PC-9 (cell line): ENCODE measurements at places on chromosomes 11 and 22.

DNA sequence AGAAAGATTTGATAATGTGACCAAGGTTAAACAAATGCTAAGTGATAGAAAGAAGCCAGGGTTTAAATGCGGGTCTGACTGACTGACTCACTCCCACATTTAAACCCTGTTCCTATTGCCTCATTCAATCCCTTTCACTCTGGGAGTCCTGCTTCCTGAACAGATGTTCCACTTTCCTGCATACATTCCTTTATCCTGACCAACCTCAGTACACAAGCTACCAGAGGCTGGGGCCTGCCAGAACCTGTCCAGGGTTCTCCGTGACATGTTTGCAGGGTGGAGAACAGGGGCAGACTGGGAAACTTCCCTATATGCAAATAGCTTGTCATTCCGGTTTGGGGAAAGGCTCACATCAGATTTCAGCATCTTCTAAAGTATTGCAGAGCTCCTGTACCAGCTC lies 3.0 kb upstream of the ANKK1 start:
- peak; percentile 81 for DNase-seq

- DNase-seq: no peak
These were observed 6.3 kb upstream of the GAL start for GRCh38 chr11:68678031-68678441.

DNA sequence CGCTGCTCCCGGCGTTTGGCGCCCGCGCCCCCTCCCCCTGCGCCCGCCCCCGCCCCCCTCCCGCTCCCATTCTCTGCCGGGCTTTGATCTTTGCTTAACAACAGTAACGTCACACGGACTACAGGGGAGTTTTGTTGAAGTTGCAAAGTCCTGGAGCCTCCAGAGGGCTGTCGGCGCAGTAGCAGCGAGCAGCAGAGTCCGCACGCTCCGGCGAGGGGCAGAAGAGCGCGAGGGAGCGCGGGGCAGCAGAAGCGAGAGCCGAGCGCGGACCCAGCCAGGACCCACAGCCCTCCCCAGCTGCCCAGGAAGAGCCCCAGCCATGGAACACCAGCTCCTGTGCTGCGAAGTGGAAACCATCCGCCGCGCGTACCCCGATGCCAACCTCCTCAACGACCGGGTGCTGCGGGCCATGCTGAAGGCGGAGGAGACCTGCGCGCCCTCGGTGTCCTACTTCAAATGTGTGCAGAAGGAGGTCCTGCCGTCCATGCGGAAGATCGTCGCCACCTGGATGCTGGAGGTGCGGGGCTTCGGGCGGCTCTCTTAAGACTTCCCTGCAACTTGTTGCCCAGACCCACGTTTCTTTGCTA lies at the start of gene CCND1:
Gene CCND1, plus strand, starts transcription at position 162 of the 587 bp plus-strand sequence. Its CDS starts 158 bp downstream, at position 320.
- DNase-seq: peak; percentile 83

GRCh38 chr11:89495951-89496350 lies 4.8 kb upstream of the NOX4 start:
- no peak for DNase-seq

GRCh38 chr11:117789241-117789640 lies 7.8 kb downstream of the DSCAML1 start:
- DNase-seq: no peak

DNA sequence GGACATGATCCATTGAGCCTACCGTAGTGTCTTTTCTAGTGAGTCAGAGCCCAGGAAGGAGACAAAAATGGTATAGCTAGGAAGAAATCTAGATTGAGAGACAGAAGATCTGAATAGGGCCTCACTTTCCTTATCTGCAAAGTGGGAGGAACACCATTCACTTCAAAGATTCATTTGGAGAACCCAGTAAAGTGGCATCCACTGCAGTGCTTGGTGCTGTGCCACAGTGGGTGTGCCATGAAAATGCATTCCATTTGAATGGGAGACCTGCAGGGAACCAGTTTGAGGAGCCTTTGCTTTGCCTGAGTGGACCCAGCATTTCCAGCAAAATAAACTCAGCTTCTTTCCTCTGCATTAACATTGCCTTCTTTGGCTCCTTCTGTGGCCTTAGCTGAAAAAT lies 470.5 kb upstream of the CADM1 start:
- DNase-seq: no peak

DNA sequence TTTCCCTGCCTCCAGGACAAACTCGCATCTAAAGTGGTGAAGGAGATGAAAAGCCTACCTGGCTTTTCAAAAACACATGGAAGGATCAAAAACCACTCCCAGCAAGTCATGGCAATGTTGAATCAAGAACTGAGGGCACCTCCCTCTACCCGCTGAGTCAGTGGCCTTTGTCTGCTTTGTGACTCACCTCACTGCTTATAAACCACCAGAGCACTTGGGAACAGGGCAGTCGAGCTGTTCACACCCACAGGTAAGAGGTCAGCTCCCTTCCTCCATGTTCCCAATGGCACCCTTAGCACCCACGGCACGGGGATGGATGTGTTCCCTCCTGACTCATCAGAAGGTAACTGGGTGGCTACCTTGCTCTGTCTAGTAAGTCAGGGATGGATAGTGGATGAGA lies 21.7 kb downstream of the TENM4 start:
- peak; percentile 83 for DNase-seq

DNA sequence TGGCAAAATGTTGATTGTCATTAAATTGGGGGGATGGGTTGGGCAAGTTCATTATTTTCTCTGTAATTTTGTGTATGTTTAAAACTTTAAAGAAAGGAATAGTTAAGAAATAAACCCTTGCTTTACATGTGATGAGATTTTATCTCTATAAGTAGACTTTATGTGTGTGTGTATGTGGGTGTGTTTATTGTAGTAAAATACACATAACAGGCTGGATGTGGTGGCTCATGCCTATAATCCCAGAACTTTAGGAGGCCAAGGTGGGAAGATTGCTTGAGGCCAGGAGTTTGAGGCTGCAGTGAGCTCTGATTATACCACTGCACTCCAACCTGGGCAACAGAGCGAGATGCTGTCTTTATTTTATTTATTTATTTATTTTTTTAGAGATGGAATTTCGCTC lies 83.2 kb downstream of the KIAA1671 start:
- DNase-seq: no peak

- DNase-seq: no peak
These were observed 217.8 kb downstream of the KIRREL3 start for GRCh38 chr11:126782810-126783209.

DNA sequence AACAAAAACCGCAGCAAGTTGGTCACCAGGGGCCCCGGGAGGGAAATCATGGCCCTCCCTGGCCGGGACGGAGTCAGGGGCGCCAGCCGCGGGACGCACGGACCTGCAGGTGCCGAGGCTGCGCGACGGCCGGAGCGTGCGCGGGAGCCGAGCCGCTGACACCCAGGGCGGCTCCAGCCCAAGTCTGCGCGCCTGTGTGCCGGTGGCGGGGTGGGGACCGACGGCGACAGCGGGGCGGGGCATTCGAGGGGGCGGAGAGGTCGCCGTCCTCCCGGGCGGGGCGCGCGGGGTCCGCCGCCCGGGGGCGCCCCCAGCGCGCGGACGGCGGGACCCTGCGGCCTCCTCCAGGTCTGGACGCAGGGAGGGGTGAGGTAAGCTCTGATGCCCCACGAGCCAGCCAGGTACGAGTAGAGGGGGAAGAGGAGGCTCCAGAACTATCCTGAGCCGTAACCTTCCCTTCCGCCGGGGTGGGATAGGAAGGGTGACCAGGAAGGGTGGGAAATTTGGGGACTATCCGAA lies at the start of gene ESAM:
Gene ESAM, minus strand, starts transcription at position 186 of the 519 bp plus-strand sequence. Its CDS starts 136 bp downstream, at position 50.
- peak; percentile 50 for DNase-seq

GRCh38 chr11:34382532-34383276 lies 24.9 kb upstream of the ABTB2 start:
- no peak for DNase-seq

DNA sequence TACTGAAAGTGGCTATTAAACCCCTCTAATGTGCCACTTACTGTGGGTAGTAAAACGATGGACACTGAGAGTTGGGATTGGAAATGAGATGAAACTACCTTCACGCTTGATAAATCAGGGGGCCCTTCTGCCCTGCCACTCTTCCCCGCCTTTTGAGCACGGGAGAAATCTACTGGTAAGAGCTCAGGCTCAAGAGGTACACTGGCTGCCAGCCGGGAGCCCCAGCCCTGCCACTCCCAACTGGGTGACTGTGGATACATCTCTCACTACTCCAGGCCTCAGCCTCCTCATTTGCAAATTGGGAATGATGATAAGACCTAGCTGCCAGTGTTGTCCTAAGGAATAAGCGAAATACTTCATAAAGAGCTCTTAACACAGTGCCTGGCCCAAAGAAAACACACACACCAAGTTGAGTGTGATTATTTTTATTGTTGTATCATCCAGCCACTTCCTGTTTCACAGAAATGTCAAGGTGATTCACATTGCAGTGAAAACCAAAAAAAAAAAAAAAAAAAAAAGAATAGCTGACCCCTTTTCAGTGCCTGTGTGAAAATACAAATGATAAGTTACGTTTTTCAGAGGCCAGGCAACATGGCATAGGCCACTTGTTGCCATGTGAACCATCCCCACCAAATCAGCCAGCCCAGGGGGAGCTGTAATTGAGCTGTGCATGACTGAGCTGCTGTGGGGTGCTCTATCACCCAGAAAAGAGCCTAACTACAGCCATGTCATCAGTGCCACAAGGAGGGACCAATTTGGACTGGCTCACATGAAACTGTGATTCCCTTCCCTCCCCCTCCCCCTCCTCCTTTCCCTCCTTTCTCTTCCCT lies 4.4 kb upstream of the ZNRD2 start:
- DNase-seq: no peak

DNA sequence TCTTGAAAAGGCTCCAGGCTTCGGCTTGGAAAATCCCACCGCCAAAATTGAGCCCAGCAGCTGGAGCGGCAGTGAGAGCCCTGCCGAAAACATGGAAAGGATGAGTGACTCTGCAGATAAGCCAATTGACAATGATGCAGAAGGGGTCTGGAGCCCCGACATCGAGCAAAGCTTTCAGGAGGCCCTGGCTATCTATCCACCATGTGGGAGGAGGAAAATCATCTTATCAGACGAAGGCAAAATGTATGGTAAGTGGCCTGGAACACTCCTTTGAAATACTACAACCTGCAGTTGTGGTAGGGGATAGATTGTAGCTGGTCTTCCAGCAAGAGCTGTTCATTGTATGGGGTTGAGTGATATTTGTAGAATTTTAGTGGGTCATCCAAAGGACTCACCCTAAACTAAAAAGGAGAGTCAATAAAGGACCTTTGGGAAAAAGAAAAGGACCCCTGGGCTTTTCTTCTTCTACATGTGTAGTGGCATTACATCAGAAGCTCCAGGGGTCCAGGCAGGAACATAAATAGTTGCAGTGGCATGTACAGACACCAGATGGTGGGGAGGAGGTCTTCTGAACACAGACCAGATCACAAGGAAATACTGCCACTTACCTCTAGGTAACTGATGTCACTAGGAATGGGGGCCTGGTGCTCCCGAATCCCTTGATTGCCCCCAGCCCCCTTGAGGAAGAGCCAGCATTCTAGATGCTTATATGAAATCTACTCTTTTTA lies 90.1 kb downstream of the TEAD1 start:
- no peak for DNase-seq

- peak; percentile 34 for DNase-seq
These were observed 480 bp downstream of the PLEKHA7 start for GRCh38 chr11:17013548-17014320.

GRCh38 chr11:13831696-13832095 lies 130.8 kb upstream of the SPON1 start:
- DNase-seq: no peak

GRCh38 chr11:57567515-57568329 lies at the start of gene UBE2L6:
TSS of gene UBE2L6 (minus strand) at chr11:57567672. CDS start at chr11:57567611, 61 bp downstream.
- DNase-seq: no peak

DNA sequence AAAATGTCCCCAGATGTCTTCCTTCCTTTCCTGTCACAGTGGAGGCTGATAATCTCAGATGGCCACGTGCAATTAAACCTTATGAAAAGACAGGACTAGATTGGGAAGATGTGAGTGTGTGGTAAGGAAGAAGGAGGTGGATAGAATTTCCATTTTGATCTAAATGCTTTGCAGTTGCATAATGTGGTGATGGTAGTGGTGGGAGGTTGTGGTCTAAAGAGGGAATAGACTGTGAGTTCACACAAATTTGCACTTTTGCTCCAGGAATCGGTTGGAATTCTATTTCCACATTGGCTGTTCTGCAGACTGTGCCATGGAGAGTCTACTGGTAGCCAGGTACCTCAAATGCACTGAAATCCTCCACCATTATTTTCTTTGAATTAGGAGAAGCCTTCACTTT lies 93.3 kb downstream of the ZBTB16 start:
- no peak for DNase-seq

DNA sequence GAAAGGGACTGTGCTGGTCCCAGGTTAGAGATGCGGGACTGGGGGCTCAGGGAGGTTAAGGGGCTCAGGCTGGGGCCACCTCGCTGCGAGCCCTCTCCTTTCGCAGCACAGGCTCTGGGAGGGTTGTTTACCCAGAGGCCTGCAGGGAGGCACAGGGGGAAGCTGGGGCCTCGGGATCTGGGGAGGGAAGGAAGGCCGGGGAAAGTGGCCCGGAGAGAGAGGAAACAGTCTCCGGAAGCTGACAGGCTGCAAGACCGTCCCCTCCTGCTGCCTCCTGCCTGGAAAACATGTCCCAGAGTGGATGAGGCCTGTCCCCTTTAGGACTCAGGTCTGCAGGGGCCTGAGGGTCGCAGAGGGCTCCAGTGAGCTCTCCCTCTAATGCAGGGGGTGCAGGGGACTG lies 45.4 kb downstream of the MYO7A start:
- DNase-seq: no peak

GRCh38 chr11:103327721-103328120 lies 218.5 kb downstream of the DYNC2H1 start:
- no peak for DNase-seq

- DNase-seq: no peak
These were observed 169.1 kb downstream of the CADM1 start for GRCh38 chr11:115334932-115335788.

DNA sequence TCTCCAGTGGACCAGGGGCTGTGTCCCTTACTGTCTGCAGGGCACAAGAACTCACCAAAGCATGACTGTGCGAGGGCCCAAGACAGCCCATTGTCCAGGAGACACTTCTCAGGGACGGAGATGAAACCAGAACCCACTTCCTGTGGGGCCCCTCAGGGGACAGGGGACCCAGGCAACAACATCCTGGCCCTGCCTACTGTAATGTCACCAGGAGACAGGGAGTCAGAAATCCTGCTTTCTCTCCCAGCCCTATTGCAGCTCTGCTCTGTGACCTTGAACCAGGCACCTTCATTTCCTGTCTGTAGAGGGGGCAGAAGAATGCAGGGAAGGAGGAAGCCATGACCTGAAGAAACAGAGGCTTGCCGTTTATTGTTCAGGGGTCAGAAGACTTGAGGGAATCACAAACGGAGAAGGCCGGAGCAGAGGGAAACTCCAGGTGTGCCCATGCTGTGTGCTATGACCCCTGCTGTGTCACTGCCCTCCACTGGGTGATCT lies 98.0 kb downstream of the NAT10 start:
- no peak for DNase-seq

- DNase-seq: no peak
These were observed 41.9 kb upstream of the TTLL12 start for GRCh38 chr22:43228863-43229262.

GRCh38 chr11:12600829-12601228 lies 73.4 kb upstream of the TEAD1 start:
- no peak for DNase-seq

GRCh38 chr22:40410272-40410671 lies 39.9 kb downstream of the SGSM3 start:
- DNase-seq: peak; percentile 81

- no peak for DNase-seq
These were observed 90.2 kb downstream of the SEZ6L start for GRCh38 chr22:26259510-26259909.

- no peak for DNase-seq
These were observed 33.2 kb downstream of the HIKESHI start for GRCh38 chr11:86335131-86335767.
